ENCODE measurements at places on chromosomes 3 and 15. TPM values are rescaled to one million over a fixed set of nuclear protein-coding genes. Genes with fewer than 3 reads are reported as not detected.

HYPK gene
- total RNA-seq = 36.5 TPM

GPR15 gene
- total RNA-seq = not detected

C3orf20 gene
- total RNA-seq = not detected

OR5K2 gene
- not detected for total RNA-seq

DNAJB11 gene
- 79.2 TPM for total RNA-seq

MYRIP gene
- total RNA-seq = 0.14 TPM

PLXNA1 gene
- total RNA-seq = 42.6 TPM

WDR49 gene
- not detected for total RNA-seq

ASB14 gene
- not detected for total RNA-seq
